BJ (cell line): ENCODE measurements at places on chromosomes 6 and 20.

GRCh38 chr20:13331536-13331935, 110.5 kb downstream of the ISM1 start:
- no peak for DNase-seq

DNA sequence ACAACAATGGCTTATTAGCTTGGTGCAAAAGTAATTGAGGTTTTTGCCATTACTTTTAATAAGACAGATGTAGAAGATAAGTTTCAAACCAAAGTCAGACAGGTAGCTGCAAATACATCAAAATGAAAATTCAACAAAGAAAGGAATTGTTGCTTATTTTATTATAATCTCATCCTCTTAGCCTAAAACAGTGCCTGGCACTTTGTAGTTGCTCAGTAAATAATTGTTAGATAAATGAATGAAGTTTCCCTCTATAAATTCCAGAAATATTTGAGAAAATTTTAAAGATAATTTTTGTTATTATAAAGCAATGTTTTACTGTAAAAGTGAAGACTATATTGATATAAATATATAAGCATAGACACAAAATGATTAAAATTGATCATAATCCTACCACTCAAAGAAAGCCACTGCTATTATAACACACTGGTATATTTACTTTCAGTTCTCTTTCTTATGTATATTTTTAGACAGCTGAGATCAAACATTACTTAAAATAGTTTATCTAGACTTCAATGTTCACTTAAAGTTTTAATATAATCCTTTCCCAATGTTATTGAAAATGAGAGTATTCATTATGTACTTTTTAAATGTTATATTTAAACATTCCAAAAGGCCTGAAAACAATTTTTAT, 42.5 kb downstream of the SESN1 start:
- DNase-seq = no peak

DNA sequence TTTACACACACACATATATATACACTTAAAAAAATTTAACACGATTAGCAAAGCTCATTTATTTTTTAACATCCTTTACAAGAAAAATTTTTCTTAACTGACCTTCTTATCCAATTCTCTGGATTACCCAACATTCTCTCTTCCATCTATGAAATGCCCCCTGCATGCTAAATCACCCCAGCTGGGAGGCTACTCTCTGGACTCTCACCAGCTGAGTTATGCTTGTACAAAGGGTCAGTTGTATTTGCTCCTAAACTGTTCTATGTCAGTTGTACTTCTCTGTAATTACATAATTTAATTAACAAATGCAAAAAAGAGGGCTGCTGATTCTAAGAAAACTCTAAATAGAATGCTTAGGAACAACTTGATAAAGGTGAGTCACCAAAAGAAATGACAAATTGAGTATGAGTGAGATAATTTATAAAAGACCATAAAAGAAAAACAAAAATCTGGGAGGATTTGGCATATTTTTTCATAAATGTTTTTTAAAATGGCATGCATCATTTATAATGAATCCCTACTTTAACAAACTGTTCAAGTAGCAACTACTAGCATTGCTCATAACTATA, 120.5 kb downstream of the KIF13A start:
- DNase-seq = no peak

GRCh38 chr6:162711376-162711775, 16.2 kb downstream of the PRKN start:
- DNase-seq = no peak

- no peak for DNase-seq
Observed at GRCh38 chr20:47243532-47244305, 112.8 kb downstream of the ZMYND8 start.

GRCh38 chr20:7180256-7181045, 413.0 kb downstream of the BMP2 start:
- no peak for DNase-seq

DNA sequence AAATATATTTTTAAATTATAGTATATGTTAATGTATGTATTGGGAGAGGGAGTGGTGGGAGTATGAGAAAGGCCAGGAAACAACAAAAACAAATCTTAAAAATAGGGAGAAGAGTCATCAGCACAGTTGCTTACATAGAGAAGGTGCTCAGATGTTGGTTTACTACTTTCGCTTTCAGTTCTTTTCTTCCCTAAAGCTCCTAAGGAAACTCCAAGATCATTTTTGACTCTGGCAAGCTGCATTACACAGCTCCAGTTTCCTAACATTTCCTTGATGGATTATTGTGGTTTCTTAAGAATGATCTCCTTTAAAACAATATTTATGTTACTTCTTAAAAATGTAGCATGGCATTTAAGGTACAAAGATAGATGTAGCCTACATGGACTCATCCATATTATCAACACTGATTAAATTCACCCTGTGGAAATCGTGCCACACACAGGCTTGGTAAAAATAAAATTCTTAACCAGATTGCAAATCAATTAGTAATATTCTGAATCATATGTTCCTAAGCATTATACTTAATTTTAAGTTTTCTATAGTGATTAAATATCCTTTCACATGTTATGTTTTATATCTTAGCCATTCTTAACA, 118.0 kb upstream of the MAN1A1 start:
- DNase-seq = no peak

- no peak for DNase-seq
Observed at GRCh38 chr6:3708540-3708939, 43.0 kb downstream of the PXDC1 start.

GRCh38 chr6:36888115-36888643, 2.4 kb downstream of the C6orf89 start:
- no peak for DNase-seq

- DNase-seq = no peak
Observed at GRCh38 chr20:58850693-58851174, at the start of gene GNAS-AS1. GNAS-AS1 (minus strand) TSS chr20:58850902.

- DNase-seq = peak; percentile 52
Observed at GRCh38 chr6:100549406-100550167, 84.9 kb upstream of the SIM1 start.

GRCh38 chr6:119890470-119890869, 540.9 kb upstream of the MAN1A1 start:
- DNase-seq = no peak

DNA sequence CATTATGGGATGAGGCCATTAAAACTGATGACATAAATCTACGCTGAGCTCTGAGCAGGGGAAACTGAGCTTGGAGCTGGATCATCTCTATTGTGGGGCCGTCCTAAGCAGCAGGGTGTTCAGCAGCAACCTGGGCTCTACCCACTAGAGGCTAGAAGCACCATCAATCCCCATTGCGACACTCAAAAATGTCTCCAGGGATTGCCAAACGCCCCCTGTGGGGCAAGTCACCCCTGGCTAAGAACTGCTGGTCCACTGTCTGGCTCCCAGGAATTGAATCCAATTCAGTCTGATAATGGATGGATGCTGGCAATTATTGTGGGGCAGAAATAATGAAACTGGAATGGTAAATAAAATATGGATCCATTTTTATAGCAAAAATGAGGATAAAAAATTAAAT, 38.2 kb downstream of the PMEPA1 start:
- no peak for DNase-seq

GRCh38 chr20:5267092-5267491, 49.7 kb downstream of the PROKR2 start:
- DNase-seq = no peak

DNA sequence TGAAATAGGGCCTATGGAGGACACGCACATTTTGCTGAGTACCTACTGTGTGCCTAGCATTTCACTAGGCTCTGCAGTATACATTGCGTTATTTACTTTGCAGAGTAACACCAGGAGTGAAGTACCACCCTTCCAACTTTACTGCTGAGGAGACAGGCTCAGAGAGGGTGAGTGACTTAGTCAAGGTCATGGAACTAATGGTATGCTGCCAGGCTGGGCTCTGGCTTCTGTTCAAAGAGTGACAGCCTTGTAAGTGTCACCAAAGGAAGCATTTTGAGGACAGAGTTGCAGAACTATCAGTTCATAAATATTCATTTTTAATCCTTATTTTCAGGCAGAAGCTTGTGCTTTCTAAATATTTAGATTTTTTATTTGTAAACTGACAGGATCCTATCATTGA, 754.9 kb upstream of the CHD6 start:
- no peak for DNase-seq

DNA sequence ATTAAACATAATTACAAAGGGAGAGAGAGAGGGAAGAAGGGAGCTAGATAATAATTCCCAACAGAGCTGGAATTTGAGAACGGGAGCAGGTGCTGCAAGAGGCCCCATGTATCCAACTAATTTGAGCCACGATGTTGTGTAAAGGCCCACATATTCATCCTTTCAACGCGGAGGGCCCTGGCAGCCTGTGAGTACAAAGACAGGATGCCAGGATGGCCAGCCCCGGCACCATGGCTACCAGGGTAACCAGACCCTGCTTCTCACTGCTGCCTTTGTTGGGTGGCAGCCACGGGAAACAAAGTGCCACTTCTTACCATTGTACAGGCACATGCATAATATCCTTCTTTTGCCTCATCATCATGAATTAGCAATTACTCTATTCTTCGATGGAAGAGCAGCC, 492.0 kb upstream of the NRSN1 start:
- no peak for DNase-seq

DNA sequence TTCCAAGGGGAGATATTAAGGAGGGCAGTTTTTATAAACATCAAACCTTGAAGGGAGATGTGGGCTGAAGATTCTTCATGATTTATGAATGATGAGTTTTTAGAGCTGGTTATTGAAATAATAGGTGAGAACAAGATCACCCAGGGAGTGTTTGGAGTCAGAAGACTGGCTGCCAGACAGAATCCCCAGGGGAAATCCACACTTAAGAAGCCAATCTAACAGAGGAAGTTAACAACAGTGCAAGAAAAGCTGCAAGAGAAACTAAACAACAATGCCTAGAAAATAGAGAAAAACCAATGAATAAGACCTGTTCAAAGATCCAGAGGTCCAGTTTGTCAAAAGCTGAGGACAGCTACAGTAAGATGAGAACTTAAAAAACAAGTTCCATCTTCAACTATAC, 167.9 kb upstream of the MAN1A1 start:
- no peak for DNase-seq

GRCh38 chr6:134058622-134059366, 6.4 kb upstream of the SLC2A12 start:
- DNase-seq = no peak

DNA sequence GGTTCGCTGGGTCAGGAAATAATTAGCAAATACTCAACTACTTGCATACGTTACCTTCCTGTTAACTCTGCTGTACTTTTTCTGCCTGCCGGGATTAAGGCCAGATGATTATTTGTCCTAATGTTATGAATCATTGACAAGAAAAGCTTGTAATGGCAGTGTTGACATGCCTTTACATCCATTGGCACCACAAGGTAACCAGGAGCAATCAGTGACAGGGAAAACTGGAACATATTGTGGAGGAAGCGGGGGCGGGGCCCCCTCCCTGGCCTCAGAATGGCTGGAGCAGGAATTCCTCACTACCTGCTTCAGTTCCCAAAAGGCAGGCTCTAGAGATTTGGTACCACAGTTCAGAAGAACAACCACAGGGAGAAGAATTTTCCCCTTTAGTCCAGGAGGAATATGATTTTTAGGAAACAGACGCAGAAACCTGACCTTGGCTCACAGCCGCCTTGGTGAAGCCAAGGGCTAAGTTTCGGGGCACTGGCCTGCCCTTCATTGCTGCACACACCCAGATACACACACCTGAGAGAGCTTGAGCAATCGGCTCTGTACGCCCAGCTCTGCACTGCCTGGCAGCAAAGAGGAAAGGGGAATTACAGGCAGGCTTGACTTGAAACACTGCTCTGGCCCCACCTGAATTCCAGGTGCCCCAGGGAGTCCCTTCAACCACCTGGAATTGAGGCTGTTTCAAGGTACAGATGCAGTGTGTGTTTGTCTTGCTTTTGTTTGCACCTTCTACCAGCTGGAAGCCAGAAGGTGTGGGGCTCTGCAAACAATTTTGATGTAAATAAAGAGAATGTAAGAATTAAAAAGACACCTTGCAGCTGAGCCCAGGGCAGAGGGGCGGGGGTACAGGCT, 89.8 kb downstream of the MYB start:
- DNase-seq = no peak

DNA sequence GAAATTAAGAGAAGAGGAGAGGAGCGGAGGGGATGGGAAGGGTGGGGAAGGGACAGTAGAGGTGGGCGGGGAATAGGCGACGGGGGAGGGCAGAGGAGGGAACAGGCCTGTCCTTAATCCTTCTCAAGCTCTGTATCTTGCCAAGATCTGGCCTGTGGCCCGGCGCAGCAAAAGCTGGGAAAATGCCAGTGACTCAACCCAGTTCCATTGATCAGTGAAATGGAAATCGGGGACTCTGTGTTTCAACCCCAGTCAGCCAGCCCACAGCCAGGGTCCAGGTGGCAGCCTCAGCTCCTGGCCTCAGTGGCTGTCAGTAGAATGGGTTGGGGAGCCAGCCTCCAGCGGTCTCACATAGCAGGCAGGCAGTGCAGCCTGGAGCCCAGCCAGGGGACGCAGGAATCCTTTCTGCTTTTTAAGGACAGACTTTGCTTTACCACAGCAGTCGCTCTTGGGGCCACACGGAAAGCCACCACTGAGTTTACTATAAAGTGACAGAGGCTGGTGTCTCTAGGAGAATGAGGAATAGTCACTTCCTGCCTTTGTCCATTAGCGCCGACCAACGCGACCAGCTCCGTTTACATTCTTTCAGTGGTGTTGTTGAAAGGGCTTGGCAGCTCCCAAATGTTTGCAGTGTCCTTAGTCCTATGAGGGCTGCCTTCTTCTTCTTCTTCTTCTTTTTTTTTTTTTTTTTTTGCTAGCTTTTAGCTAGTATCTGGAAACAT, 128.0 kb downstream of the RIN2 start:
- no peak for DNase-seq

DNA sequence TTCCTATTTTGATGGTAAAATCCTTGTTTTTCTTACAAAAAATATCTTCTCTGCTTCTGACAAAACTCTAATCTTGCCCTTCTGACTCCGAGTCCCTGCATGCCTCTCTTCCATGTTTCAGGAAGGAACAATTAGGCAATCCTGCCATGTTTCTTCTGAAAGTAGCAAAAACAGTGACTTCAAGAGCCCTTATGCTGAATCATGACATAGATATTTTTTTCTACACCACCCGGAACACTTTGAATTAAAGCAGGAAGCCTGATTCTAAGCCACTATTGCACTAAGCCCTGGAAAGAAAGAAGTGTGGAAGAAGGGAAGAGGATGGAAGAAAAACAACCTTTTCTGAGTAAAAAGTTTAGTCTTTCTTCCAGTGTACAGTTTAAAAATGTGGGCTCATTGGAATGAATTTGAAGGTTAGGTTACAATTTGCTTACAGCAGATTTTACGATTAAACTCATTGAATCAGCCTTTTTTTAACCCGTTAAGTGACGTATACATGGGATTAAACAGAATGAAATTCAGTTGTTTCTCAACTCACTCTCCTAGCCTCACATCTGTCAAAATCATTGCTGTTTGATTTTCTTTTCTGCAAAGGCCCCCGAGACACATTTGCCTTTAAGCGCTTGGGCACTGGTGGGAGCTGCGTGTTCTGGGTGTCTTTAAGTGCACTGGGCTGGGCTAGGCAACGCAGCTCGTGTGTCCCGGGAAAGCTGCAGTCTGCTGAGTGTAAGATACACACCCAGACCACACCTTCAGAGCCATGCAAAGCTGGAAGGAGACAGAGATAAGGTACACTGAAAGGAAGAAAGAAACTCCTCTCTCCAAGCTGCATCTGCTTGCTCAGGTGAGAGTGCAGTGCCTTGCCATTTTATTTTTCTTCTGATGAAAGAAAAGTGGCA, 159.4 kb upstream of the CITED2 start:
- DNase-seq = peak; percentile 55

- DNase-seq = no peak
Observed at GRCh38 chr6:121695329-121695728, 259.9 kb downstream of the GJA1 start.
